ENCODE measurements at places on chromosomes 11 and 22. TPM values are rescaled to one million over a fixed set of nuclear protein-coding genes. Genes with fewer than 3 reads are reported as not detected.

The ANO5 gene
- total RNA-seq, result 2.3 TPM

The KRTAP5-9 gene
- not detected for total RNA-seq

The TENM4 gene
- total RNA-seq, result 15.6 TPM

The ISX gene
- total RNA-seq, result not detected

The WT1 gene
- total RNA-seq, result not detected
